ENCODE measurements at places on chromosomes 12 and 14.

- DNase-seq: peak; percentile 33
Observed at GRCh38 chr14:91261115-91261514, 16.6 kb upstream of the GPR68 start.

DNA sequence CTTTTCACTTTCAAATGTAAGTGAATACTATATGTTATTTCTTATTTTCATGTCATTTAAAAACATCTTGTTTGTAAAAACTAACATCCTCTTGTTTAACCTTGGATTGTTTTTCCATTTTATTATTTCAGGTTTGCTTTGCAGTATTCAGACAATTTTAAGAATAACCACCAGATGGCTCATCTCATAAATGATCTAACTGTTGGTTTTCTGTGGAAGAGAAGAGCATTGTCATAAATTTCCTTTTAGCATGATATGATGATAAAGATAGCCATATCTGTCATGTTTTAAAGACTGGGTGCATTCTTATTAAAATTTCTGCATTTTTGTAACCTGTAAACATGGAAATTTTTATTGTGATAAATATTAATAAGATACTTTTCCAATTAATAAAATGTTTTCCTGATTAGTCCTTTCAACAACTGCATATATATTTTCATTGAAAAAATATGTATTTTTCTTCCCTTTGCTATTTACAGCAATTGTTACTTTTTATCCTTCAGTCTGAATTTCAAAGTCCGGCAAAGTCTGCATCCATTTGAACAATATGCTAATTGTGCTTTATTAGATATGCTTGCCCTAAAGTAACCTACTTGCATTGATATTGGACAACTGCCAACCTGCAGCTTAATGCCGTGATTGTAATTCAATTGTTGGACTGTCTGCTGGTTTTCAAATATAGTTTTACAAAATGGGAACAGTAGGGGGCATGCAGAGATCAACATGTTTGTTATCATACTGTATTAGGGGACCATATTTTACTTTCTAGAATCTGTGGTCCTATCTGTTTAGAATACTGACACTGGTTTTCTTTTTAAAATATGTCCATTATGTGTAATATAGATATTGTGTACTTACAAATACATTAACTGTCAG is 163.4 kb downstream of the GARIN6 start:
- DNase-seq: peak; percentile 51

DNA sequence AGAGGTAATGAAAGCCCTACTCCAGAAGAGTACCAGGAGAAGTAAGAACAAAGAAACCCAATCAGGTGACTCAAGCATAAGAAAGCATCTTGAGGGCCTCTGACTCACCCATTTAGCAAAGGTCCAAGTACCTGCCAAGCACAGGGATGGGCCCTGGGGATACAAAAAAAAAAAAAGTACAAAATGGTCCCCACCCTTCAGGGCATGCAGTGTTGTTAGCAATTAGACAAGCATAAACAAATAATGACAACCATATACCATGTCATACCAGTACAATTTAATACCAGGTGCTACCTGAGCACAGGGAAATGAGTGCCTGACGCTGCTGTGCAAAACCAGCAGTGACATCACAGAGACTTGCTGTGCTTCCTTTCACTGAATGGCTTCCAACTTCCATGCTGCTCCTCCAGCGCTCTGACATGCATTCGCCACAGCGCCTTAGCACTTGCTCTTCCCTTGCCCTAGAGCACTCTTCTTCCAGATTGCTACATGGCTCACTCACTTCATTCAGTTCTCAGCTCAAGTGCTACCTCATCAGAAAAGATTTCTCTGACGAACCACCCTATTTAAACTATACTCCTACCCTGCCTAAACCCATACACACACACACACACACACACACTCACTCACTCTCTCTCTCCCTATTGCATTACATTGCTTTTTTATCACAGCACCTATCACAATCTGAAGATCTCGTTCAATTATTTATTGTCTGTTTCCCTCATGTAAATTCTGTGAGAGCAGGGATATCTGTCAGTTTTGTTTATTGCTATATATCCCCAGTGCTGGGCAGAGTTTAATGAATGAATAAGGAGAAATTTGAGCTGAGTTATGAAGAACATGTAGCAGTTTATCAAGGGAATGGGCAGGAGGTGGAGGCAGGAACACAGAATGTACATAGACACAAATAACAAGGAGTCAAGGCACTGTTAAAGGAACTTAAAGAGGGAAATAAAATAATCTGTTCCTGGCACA is 12.9 kb upstream of the EPS8 start:
- DNase-seq: no peak

GRCh38 chr12:57617942-57618341 is 6.7 kb downstream of the ARHGEF25 start:
- no peak for DNase-seq

DNA sequence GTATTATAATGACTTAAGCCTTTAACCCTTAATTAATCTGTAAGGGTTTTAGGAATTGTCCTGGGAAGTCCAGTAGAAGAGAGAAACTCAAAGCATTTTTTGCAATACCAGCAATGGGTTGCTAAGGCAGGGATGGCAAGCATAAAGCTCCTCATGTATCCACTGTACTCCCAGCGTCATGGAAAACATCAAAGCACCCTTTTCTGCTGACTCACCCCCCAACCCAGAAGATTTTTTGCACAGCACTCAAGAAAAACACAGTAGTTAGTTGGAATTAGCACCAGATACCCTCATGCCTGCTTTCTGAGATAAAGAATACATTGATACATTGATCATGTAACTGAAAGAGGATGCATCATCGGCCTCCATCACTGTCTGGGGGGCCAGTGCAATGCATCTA is 199.1 kb upstream of the CNOT2 start:
- DNase-seq: no peak

DNA sequence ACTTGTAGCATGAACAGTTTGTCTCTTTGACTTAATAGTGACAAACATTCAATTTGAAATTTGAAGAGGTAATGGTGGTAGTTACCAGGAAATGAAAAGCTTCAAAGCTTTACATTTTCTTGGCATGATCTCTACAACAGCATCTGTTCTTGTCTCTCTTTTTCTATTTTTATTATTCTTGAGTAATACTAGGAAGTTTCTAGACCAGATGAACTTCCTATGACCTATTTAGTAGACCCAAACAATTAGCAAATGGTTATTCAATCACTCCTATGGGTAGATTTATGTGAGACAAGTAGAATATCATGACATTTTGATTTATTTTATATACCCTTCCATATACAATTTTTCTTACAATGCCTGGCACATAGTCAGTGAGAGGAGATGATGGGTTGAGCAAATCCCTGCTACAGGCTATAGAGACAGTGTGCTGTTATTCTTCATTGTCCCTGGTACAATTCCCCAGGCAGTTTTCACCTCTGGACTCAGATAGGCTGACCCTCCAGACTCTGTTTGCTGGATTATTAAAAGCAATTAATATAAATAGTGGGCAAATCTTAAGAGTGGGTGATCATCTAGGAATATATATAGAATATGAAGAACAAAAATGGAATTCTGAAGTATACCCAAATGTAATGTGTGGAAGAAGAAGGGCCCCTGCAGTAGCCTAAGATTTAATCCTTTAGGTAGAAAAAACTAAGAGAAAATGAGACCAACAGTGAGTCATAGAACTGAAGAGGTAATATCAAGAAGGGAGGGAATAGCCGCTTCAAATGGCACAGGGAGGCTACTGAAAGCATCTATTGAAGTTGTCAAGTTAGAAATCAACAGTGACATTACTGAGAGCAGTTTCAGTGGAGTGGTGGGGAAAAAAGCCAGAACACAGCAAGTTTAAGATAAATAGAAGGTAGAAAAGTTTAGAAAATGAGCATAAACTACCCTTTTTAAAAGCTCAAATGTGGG is 512.0 kb downstream of the FOXG1 start:
- DNase-seq: no peak

GRCh38 chr12:4379405-4379804 is at the start of gene FGF23:
TSS of gene FGF23 (minus strand) at chr12:4379712. CDS start at chr12:4379582, 130 bp downstream.
- no peak for DNase-seq

DNA sequence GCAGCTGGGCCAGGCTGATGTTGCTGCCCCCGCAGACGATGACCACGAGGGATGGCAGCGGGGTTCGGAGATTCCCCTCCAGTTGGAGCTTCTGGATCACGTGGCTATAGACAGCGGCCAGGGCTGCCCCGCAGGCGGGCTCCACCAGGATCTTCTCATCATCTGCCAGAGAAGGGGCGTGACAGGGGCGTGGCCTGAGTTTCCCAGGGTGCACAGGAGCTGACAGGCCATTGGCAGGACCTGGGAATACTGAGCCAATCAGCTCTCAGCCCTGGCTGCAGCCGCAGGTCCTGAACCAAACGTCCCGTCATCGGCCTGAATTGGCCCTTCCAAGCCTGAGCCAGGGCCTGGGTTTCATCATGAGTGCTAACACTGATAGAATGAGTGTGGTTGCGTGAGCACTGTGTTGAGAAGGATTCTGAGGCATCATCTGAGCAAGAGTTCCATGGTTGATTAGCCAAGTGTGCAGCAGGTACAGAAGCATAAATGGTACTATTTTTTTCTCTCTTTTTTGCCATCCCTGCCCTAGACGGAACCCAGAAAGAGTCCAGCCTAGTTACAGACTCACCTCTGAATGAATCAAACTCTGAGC is 10.6 kb downstream of the SDS start:
- DNase-seq: no peak

DNA sequence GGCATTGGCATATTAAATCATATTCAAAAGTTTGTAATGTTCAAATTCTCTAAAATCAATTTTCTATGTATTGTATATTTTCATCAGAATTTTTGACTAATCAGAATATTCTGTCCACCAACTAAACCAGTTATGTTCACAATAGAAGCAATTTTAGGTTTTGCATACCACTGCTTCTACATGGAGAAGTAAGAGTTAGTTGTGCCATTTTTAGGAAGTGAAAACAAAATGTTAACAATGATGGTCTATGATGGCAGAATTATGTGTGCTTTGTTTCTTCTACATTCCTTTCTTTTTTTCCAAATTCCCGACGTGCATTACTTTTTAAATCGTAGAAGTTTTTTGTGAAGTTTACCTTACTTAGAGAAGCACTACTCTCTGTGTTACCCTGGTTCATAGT is 29.5 kb downstream of the ABHD12B start:
- DNase-seq: peak; percentile 59

DNA sequence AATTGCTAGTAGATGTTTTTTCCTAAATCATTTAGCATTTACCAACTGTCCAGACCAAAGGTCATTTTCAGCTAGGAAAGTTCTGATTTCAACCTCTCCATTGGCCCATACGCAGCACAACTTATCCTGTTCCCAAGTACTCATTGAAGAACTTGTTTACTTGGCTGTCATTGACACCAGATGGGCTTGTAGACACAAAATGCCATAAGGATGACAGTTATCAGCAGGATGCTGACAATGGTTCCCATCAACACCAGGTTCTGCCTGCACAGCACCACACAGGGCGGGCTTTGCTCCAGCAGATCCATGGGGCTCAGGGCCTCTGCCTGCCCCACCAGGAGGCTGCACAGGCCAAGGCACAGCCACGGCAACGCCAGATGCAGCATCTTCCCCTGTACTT is 36.5 kb upstream of the TMPRSS12 start:
- DNase-seq: no peak

DNA sequence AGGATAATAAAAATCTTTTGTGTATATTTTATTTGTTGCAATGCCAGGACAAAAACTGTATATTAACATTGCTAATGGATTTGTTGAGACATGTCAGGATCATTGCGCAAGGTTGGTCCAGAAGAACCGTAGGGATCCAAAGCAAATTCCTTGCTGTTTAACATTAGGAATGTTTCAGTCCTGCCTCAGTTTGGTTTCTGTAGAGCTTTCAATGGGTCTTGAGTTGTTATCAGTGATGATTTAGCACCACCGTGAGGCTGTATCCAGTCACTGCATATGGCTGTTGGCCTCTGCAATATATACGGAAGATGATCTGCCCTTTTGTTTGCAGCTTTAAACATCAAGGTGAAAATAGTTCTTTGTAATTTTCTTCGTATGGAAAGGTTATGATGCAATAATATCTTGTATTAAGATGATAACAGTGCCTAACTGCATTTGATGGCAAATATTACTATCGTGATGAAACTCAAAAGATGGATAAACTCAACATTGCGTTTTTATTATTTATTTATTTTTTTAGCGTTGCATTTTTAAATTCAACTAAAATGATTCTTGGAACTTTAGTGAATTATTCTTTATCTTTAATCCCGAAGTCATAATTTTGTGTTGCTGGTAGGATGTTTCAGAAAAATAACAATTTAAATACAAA is 231.2 kb downstream of the AKAP6 start:
- peak; percentile 54 for DNase-seq

- DNase-seq: no peak
Observed at GRCh38 chr14:38866461-38866860, 236.6 kb downstream of the SEC23A start.

- no peak for DNase-seq
Observed at GRCh38 chr12:112788205-112788604, 3.3 kb upstream of the RPH3A start.

DNA sequence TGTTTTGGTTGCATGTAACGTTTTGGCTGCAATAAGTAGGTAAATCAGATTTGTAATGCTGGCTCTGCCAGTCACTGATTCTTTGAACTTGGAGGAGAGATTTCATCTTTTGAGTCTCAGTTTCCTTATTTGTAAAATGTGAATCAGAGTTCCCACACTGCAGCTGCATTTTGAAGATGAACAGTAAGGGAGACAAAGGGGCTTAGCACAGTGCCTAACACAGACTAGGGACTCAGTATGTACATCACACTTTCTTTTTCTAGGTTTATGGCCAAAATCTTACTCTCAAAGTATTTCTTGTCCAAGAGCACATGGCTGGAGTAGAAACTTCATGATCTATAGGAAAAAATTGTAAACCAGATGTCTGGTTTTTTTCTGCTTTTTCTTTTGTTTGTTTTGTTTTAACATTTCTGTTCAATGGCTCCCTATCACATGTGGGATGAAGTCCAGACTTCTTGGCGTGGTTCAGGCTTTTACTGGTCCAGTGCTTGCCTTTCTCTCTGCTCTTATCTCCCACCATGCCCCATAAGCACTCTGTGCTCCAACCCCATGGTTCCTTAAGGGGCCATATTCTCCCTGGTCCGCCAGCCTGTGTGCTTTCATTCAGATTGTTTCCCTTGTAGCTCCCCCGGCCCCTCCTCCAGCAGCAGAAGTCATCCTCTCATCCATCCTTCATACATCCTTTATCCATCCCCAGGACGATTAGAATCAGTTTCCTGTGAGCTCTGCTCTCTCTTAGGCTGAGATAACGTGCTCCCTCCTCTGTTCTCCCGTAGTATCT is 58.0 kb downstream of the SYNE2 start:
- DNase-seq: no peak

DNA sequence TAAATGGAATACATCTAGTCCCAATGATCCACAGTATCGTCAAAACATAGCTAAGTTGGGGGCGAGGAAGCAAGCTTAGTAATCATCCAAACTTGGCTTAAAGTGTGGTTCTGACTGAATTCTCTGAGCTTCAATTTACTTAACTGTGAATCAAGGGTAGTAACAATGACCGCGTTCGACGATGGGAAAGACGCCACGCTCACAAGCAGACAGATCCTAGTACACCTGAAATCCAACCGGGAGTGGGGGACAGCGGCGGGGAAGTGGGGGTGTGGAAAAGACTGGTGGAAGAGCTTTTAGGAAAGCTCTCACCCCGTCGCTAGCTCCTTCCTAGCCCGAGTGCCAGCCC is 433 bp downstream of the COX16 start:
- no peak for DNase-seq

GRCh38 chr14:79665556-79665955 is 545.7 kb downstream of the DIO2 start:
- DNase-seq: no peak

Measured in OCI-LY7 (cell line).